ENCODE measurements at places on chromosomes 4 and X. TPM values are rescaled to one million over a fixed set of nuclear protein-coding genes. Genes with fewer than 3 reads are reported as not detected.

PTCHD1 gene
- total RNA-seq, result 3.0 TPM

PABPC1L2B gene
- not detected for total RNA-seq

STATH gene
- total RNA-seq, result not detected

VEGFC gene
- total RNA-seq, result 31.5 TPM

SPARCL1 gene
- total RNA-seq, result 1,431 TPM

STS gene
- 6.4 TPM for total RNA-seq

ZRSR2 gene
- 17.5 TPM for total RNA-seq

GRCh38 chr4:75790024-75790423 is 65.6 kb downstream of the USO1 start:
- no peak overlapping the region for H3K4me3 ChIP-seq
- no peaks in the 10 kb centered on the region for H3K27me3 ChIP-seq
- H3K27ac ChIP-seq, result no peak overlapping the region
- no peaks in the 10 kb centered on the region for H3K36me3 ChIP-seq

GRCh38 chr4:78693777-78694456 is 82.2 kb upstream of the BMP2K start:
- H3K4me3 ChIP-seq, result no peak overlapping the region
- no peaks in the 10 kb centered on the region for H3K4me1 ChIP-seq
- H3K27me3 ChIP-seq, result no peaks in the 10 kb centered on the region
- no peaks in the 10 kb centered on the region for H3K36me3 ChIP-seq
- H3K27ac ChIP-seq, result no peak overlapping the region

DNA sequence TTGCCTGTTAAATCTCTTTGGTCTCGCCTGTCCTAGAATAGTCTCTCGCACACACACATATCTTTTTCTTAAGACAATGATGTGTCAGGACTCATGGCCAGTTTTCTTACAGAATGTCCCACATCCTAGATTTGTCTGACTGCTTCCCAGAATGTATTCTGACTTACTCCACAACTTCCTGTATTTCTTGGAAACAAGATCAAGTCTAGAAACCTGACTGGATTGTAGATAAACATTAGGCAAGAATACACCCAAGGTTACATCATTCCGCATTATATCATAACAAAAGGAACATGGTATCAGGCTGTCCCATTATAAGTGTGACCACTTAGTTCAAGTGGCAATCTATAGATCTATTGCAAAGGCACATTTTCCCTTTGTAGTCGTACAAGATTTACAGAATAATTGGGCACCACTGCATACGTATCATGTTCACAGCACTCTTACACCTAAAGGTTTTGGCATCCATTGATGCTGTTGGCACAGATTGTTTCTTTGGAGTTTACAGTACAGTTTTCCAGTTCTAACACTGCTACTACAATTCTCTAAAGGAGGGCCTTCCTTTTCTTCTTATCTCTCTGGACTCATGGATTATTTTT is 56.4 kb downstream of the FBXW7 start:
- H3K36me3 ChIP-seq, result no peaks in the 10 kb centered on the region
- no peaks in the 10 kb centered on the region for H3K27me3 ChIP-seq
- no peaks in the 10 kb centered on the region for H3K4me1 ChIP-seq
- H3K27ac ChIP-seq, result no peak overlapping the region
- H3K4me3 ChIP-seq, result no peak overlapping the region

GRCh38 chr4:176788971-176789370 is 3.8 kb downstream of the VEGFC start:
- no peaks in the 10 kb centered on the region for H3K36me3 ChIP-seq
- no peak for DNase-seq
- H3K27ac ChIP-seq, result no peak overlapping the region
- no peaks in the 10 kb centered on the region for H3K4me1 ChIP-seq

- H3K36me3 ChIP-seq, result no peaks in the 10 kb centered on the region
- H3K4me3 ChIP-seq, result no peak overlapping the region
- no peak for DNase-seq
- no peaks in the 10 kb centered on the region for H3K4me1 ChIP-seq
Observed at GRCh38 chr4:80134936-80135701, 62.1 kb upstream of the ANTXR2 start.

GRCh38 chrX:19049110-19049509 is 65.2 kb upstream of the PHKA2 start:
- H3K27ac ChIP-seq, result no peak overlapping the region
- H3K4me3 ChIP-seq, result no peak overlapping the region
- no peak for DNase-seq
- no peaks in the 10 kb centered on the region for H3K27me3 ChIP-seq
- no peaks in the 10 kb centered on the region for H3K4me1 ChIP-seq

GRCh38 chrX:12610079-12610478 is 181.1 kb upstream of the PRPS2 start:
- no peak overlapping the region for H3K27ac ChIP-seq
- no peaks in the 10 kb centered on the region for H3K4me1 ChIP-seq
- no peaks in the 10 kb centered on the region for H3K27me3 ChIP-seq
- H3K36me3 ChIP-seq, result no peaks in the 10 kb centered on the region
- no peak for DNase-seq
- no peak overlapping the region for H3K4me3 ChIP-seq

GRCh38 chrX:75303795-75304194 is 29.9 kb downstream of the UPRT start:
- H3K27me3 ChIP-seq, result no peaks in the 10 kb centered on the region
- no peak for DNase-seq
- H3K36me3 ChIP-seq, result no peaks in the 10 kb centered on the region
- H3K27ac ChIP-seq, result no peak overlapping the region
- H3K4me1 ChIP-seq, result no peaks in the 10 kb centered on the region

- H3K4me1 ChIP-seq, result no peaks in the 10 kb centered on the region
- H3K27me3 ChIP-seq, result no peaks in the 10 kb centered on the region
- H3K36me3 ChIP-seq, result no peaks in the 10 kb centered on the region
Observed at GRCh38 chr4:81260443-81261101, 45.5 kb upstream of the PRKG2 start.

DNA sequence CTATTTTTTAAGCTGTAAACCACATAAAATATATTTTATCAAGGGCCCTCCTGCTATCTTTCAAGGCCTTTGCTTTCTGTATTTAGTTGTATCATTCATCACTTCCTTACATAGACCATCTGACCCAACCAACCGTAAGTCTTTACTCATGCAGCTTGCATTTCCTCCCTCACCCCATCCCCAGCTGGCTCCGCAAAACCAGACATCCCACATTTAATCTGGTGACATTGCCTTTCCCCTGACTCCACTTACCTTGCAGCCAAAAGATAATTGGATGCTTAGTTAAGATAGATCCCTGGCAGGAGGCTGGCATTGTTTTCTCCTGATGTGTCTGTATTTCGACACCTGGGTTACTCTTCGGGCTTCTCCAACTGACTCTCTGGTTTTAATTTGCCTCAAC is 183.7 kb upstream of the LDB2 start:
- no peak for DNase-seq
- H3K4me3 ChIP-seq, result no peak overlapping the region
- H3K27me3 ChIP-seq, result no peaks in the 10 kb centered on the region

GRCh38 chr4:184298254-184298653 is 80.6 kb upstream of the ENPP6 start:
- no peak overlapping the region for H3K27ac ChIP-seq
- no peak for DNase-seq
- H3K36me3 ChIP-seq, result no peaks in the 10 kb centered on the region
- no peak overlapping the region for H3K4me3 ChIP-seq

DNA sequence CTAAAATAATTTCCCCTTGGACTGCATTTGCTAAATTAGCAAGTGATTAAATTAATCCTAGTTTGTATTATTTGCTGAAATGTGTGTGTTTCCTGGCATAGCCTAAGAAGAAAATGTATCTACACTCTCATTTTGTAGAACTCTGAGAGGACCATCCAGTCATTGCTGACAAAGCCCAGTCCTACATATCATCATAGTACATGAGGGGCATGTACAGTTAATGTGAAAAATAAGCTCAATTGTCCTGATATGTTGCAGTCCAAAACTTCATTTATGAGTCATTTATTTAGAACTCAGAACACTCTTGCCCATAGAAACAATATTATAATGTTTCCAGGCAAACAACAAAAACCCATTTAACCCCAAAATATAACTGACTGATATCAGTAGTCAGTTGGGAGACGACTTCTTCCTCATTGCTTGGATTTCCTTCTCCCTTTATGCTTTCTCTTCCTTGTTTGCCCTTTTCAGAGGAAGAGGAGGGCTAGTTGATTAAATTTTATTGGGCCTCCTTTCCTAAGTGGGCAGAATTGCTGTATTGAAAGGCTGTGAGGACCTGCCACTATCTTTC is 26.9 kb upstream of the BBS12 start:
- no peak for DNase-seq
- H3K27me3 ChIP-seq, result no peaks in the 10 kb centered on the region
- no peak overlapping the region for H3K27ac ChIP-seq
- no peaks in the 10 kb centered on the region for H3K36me3 ChIP-seq
- no peak overlapping the region for H3K4me3 ChIP-seq

DNA sequence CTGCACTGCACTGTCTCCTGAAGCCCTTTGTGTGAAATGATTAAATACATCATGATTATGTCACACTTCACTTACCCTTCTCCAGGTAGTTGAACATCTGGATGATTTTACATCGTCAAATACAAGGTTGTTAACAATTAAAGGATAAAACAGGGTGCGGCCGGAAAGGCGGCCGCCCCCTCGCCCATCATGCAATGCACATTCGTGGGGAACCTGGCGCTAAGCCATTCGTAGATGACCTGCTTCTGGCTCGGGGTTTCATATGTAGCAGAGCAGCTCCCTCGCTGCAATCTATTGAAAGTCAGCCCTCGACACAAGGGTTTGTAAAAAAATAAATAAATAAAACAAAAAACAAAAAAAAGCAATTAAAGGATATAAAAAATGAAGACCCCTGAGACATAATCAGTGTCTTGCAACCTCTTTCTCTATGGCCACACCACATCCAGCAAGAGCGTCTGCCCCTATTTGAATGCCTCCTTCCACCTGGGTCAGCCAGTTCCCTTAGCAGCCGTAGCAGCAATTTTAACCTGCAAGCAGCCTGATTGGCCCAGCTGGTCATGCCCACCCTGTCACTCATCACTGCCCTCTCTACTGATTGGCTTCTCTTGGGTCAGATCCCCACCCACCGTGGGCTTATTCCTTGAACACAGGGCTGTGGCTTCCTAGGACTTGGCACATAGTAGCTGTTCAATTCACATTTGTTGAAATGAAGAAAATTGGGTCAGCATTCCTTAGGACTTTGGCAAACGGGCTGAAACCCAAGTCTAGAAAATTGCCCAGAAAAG is 147.8 kb upstream of the PSAPL1 start:
- no peak overlapping the region for H3K27ac ChIP-seq
- no peak overlapping the region for H3K4me3 ChIP-seq
- no peaks in the 10 kb centered on the region for H3K4me1 ChIP-seq
- DNase-seq, result no peak

GRCh38 chrX:54786967-54787366 is 11.1 kb downstream of the ITIH6 start:
- H3K4me1 ChIP-seq, result no peaks in the 10 kb centered on the region
- DNase-seq, result no peak
- H3K27ac ChIP-seq, result no peak overlapping the region
- no peak overlapping the region for H3K4me3 ChIP-seq

DNA sequence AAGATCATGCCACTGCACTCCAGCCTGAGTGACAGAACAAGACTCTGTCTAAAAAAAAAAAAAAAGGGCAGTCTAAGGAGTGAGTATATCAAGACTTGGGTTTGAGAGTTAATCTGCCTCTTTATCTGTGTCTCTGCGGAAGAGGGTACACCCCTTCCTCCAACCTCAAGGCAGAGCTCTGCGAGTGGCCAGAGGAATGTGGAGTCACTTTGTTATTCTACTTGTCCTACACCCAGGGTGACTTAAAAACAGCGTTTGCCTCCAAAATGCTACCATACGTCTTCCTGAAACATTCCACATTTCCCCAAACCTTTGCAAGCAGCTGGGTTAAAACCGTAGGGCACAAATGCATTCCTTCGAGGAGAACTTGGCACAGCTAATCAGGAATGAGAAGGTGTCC is 199.9 kb downstream of the SHOX start:
- H3K36me3 ChIP-seq, result no peaks in the 10 kb centered on the region
- H3K27me3 ChIP-seq, result no peaks in the 10 kb centered on the region
- no peak overlapping the region for H3K4me3 ChIP-seq
- H3K27ac ChIP-seq, result no peak overlapping the region
- DNase-seq, result no peak
- H3K4me1 ChIP-seq, result no peaks in the 10 kb centered on the region

- no peak overlapping the region for H3K4me3 ChIP-seq
- DNase-seq, result no peak
- H3K27ac ChIP-seq, result no peak overlapping the region
- H3K27me3 ChIP-seq, result no peaks in the 10 kb centered on the region
- no peaks in the 10 kb centered on the region for H3K36me3 ChIP-seq
- no peaks in the 10 kb centered on the region for H3K4me1 ChIP-seq
Observed at GRCh38 chr4:4443821-4444220, 56.9 kb downstream of the NSG1 start.

DNA sequence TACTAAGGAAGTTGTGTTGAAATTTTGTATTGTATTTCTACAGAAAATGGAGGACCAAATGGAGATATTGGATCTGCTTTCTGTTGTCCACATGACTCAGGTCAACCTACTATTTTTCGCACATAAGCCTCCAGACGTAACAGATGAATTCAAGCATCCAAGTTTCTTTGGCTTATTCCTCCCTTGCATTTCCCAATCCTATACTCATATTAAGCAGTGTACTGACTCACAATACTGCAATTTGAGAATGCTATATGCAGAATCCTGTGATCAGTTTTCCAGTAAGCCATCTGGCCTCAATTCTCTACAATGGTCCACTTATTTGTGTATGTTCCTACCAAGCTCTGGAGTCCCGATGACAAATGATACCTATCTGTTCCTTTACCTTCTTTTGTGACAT is 75.7 kb downstream of the ASB9 start:
- H3K27me3 ChIP-seq, result no peaks in the 10 kb centered on the region
- no peak for DNase-seq
- H3K4me3 ChIP-seq, result no peak overlapping the region
- H3K36me3 ChIP-seq, result no peaks in the 10 kb centered on the region
- no peak overlapping the region for H3K27ac ChIP-seq

DNA sequence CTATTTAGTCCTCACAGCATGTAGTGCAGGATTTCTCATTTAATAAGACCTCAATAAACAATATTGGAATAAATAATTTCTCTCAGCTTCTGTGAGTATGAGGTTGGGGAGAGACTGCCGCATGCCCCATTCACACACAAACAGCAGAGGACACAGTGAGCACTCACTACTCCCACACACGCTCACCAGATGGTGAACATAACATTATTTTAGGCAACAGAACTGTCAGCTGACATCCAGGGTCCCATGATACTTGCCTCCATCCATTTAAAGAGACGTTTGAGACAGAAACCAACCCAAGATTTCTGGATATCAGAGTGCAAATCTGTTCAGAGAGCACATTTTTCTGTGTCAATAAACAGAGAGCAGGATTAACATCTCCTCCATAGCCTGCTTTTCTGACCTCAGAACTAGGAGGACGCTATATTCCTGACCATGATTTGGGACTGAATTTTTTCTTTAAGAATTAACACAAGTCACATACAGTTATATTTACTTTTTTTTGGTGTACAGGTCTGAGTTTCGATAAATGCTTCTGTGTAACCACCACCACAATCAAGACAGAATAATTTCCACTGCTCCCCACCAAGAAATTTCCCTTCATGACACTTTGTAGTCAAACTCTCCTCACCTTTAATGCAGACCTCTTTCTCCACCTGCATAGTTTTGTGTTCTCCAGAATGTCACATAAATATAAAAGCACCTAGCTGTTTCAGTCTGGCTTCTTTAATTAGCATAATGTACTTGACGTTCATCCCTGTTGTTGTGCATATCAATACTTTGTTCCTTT is 16.7 kb downstream of the GPRIN3 start:
- no peaks in the 10 kb centered on the region for H3K36me3 ChIP-seq
- H3K27me3 ChIP-seq, result no peaks in the 10 kb centered on the region
- no peaks in the 10 kb centered on the region for H3K4me1 ChIP-seq
- no peak overlapping the region for H3K4me3 ChIP-seq
- DNase-seq, result no peak
- H3K27ac ChIP-seq, result no peak overlapping the region

Data from uterus (tissue), 4 donors.